ENCODE measurements at places on chromosomes 4 and X.

GRCh38 chr4:102829803-102830202, 2.5 kb upstream of the UBE2D3 start:
- DNase-seq: no peak

DNA sequence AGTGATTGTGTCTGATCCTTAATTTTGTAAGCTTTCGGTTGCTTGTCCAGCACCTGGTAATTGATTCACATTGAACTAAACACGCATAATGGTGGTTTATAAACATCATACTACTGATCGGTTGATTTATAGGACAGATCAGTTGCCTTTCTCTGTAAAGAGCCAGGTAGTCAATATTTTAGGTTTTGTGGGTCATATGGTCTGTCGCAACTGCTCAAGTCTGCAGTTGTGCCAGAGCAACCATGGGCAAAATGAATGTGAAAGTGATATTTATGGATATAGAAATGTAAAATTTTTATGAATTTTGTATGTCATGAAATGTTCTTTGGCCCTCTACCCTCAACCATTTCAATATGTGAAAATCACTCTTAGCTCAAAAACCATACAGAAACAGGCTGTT, 8.9 kb downstream of the JADE1 start:
- DNase-seq: no peak

- no peak for DNase-seq
These were observed 105.9 kb upstream of the ADRA2C start for GRCh38 chr4:3660086-3660927.

DNA sequence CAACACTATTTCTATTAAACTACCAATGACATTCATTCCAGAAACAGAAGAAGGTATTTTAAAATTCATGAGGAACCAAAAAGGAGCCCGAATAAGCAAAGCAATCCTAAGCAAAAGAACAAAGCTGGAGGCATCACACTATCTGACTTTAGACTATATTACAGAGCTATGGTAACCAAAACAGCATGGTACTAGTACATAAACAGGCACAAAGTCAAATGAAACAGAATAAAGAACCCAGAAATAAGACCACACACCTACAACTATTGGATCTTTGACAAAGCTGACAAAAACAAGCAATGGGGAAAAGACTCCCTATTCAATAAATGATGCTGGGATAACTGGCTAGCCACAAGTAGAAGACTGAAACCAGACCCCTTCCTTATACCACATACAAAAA, 122.3 kb downstream of the ITIH6 start:
- no peak for DNase-seq

DNA sequence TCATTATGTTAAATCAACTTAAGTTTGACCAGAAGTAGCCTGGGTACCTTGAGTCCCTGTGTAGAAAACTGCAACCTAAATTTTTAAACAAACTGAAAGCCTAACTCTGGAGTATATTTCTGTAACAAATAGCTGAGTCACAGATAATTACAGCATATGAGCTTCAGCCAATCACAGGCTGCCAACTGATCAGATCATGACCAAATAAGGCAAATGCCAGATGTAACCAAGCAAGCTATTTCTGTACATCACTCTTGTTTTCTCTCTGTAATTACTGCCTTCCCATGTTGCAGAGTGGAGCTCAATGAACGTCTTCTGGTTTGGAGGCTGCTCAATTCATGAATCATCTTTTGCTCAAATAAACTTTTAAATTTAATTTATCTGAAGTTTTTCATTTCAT, 980.9 kb upstream of the DIAPH2 start:
- no peak for DNase-seq

- DNase-seq: no peak
These were observed 7.2 kb downstream of the GTPBP6 start for GRCh38 chrX:311156-312129.

DNA sequence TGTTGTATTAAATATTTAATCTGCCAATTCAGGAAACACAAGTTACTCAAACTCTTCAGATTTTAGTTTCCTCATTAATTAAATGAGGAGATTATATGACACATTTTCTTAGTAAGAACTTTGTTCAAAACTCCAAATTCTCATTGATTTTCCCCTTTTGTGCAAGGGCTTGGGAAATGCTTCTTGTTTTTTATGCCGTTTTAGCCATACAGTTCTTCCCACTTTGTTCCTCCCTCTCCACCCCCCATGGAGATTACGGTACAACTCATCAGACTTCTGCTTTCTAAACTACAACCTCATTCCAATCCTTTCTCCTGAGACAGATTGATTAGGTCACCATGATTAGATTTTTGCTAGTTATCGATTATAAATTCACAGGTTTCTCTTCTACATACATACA, 10.9 kb upstream of the BBS7 start:
- no peak for DNase-seq

DNA sequence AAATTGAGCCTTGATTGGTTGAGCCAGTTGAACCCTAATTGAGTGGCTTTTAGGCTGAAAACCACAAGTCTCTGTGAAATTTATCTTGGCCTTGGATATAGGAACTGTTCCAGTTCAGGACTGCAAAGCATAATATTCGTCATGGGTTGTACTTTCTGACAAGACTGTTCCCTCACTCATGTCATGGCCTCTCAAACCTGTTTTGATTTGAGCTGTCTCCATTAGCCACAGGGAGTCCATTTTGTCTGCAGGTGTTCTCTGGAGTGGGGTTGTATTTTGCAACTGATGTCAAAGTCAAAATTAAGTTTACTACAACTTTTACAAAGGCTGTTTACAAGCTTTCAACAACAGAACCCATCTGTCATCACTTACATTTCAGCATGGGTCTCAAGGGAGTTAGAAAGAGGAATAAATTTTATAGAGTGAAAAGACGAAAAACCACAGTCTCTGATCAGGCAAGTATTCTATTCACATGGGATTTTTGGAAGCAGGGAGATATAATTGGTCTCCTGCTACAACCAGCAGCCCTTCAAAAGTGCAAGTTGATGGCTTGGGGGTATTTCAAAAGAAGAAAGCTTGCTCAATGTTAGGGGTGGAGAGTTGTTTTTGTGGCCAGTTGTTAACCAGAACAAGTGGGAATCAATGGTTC, 1716.3 kb downstream of the C4orf33 start:
- DNase-seq: no peak

- DNase-seq: no peak
These were observed 337.3 kb upstream of the HS3ST1 start for GRCh38 chr4:11765849-11766453.

Data from activated CD4-positive, alpha-beta T cell treated with anti-CD3 and anti-CD28 coated beads for 24 hours (primary cell).